Cardiac muscle cell (in vitro differentiated cells and primary cell): ENCODE measurements at places on chromosomes 16 and 17.
A peak's percentile ranks its signal among the peaks of the same experiment; 100 is the strongest.

DNA sequence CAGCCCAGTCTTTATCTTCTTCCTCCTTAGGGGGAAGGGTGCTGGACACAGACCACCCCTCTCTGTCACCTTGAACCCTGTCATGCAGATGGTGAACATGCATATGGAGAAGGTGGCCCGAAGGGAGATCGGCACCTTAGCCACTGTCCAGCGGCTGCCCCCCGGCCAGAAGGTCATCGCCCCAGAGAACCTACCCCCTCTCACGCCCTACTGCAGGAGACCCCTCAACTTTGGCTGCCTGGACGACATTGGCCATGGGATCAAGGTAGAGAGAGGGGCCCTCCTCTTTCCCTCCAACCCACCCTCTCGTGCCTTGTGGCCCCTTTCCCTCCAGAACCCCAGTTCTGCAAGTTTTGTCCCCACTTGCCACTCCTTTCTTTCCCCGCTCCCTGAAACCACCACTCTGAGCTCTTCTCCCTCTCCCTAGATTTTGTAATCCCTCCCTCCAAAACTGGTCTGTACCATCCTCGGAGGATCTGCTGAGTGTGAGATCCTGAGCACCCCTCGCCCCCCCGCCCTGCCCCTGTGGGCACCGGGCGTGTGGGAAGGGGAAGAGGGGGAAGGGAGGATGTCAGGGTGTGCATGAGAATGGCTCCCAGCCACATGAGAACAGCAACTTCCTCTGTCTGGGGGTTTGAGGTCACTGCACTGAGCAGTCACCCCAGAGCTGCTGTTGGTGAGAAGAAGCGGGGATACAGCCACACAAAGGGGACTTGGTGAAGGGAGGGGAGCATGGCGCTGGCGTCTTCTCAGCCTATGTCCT, 7.3 kb downstream of the ABI3 start:
- H3K4me3 ChIP-seq: no peak overlapping the region
- no peak for DNase-seq
- H3K27ac ChIP-seq: no peak overlapping the region
- no peaks in the 10 kb centered on the region for H3K4me1 ChIP-seq
- no peaks in the 10 kb centered on the region for H3K36me3 ChIP-seq

DNA sequence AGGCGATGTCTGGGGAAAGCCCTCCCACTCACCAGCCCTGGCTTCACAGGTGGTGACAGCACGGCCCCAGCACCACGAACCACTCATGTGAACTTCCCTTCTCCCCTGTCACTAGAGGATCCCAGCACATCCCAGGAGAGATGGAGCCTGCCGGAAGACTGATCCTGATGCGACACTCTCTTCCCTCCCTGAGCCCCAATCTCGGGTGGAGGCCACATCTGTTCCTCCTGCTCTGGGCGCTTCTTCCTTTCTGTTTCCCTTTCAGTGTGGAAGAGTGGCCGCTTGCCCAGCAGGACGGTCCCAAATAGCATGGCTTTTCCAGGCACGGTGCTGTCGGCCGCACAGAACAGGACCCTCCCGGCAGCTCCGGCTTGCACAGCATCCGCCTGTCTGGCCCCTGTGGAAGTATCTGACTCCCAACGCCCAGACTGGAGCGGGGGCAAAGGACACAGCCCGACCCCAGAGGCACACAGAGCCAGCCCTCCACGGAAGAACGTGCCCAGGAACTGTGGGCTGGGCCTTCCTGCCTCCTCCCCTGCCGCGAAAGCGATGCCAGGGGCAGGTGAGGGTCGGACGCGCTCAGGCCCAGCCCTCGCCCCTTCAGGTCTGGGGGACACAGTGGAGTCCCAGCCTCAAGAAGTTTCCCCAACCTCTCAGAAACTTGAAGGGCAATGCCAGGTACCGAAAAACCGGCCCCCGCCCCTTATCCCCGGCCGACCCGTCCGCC, 37.6 kb downstream of the CBFA2T3 start:
- no peaks in the 10 kb centered on the region for H3K36me3 ChIP-seq
- H3K4me3 ChIP-seq: no peak overlapping the region
- H3K27ac ChIP-seq: no peak overlapping the region
- peaks cover 44% of the 10 kb centered on the region for H3K27me3 ChIP-seq
- DNase-seq: no peak
- H3K4me1 ChIP-seq: no peaks in the 10 kb centered on the region

- no peaks in the 10 kb centered on the region for H3K4me1 ChIP-seq
- no peak overlapping the region for H3K27ac ChIP-seq
- no peak for DNase-seq
- no peak overlapping the region for H3K4me3 ChIP-seq
- H3K27me3 ChIP-seq: no peaks in the 10 kb centered on the region
Observed at GRCh38 chr17:296906-297690, 55.5 kb downstream of the RPH3AL start.

DNA sequence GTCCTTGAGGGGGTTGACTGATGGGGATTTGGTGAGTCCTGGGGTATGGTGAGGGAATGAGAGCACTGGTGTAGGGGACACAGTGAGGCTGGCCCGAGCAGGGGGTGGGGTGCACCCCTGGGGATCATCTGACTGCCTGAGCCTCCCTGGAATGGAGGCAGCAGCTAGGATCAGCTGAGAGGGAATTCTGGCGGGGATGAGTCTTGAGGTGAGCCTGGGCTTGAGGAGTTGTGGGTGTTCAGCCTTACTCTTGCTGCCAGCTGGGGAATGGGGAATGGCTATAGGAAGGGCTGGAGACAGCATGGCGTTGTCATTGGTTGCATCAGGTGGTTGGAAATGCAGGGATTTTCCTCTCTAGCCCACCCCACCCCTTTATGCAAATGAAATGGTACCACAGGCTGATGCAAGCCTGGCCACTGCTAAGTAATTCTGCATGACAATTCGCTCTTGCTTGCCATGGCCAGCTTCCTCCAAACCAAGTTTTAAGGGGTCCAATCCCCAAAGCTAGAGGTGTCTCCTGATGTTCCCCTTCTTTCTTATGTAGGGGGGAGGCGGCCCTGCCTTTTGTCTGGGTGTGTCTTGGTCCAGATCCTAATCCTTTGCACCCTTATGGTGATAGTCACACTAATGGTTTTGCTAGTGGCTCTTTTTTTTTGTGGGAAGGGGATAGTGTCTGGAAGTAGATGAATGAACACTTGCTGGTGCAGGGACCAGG, 7.5 kb downstream of the NFE2L1 start:
- peak; percentile 90 for DNase-seq
- no peaks in the 10 kb centered on the region for H3K27me3 ChIP-seq
- no peak overlapping the region for H3K27ac ChIP-seq
- H3K4me3 ChIP-seq: no peak overlapping the region
